Activated CD8-positive, alpha-beta memory T cell treated with anti-CD3 and anti-CD28 coated beads for 48 hours (primary cell): ENCODE measurements at places on chromosomes 3 and 15.

DNA sequence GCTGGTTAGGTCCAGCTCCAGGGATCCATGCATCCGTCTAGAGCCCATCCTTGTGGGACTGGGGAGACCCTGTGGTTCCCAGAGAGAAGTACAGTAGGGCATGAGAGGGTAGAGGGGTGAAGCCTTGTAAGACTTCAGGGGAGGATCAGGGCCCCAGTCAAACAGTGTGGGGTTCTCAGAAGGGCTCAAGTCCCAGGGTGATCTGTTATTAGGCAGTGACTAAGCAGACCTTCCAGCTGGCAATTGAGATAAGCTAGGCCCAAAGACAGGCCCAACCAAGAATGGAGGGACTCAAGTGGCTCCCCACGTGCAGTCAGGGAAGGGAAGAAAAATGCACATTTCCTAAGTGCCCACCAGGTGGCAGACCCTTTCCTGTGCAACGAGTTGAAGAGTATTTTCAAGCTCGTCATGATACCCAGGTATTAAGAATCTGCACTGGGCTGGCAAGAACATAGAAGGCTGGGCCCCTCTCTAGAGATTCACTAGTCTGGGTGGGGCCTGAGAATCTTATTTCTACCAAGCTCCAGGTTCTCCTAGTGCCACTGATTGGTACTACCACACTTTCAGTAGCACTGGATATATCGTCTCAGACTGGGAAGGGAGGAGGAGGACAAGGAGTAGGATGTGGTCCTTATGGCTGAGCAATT is 240.8 kb downstream of the NR1D2 start:
- DNase-seq = no peak

GRCh38 chr3:53236112-53236841 is 19.5 kb downstream of the TKT start:
- DNase-seq = no peak

DNA sequence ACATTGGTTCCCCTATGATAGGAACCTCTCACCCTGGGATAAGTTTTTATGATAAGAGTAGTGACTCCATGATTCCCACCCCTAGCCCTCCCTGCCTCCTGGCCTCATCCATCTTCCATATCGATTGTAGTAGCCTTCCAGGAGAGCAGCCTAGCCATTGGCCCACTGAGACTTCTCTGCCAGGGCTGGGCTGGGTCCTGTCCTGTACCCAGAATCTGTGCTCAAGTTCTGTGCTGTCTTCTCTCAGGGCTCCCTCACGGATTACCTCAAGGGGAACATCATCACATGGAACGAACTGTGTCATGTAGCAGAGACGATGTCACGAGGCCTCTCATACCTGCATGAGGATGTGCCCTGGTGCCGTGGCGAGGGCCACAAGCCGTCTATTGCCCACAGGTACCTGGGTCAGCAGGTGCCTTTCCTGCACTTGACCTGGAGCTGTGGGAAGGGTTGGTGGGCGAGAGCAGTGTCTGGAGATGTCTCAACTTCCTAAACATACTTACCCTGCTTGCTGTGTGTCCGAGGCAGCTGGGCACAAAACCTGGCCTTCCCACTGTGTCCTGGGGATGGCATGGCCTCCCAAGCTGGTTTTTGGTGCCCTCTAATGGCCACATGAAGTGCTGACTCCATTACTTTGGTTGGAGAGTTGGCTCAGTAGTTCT is 16.6 kb upstream of the EXOG start:
- DNase-seq = no peak

GRCh38 chr15:74857082-74857655 is 14.2 kb upstream of the ULK3 start:
- DNase-seq = no peak

- no peak for DNase-seq
These were observed 191.9 kb upstream of the POU1F1 start for GRCh38 chr3:87468235-87468634.

- no peak for DNase-seq
These were observed 23.4 kb downstream of the SLC9A9 start for GRCh38 chr3:143824735-143825385.

DNA sequence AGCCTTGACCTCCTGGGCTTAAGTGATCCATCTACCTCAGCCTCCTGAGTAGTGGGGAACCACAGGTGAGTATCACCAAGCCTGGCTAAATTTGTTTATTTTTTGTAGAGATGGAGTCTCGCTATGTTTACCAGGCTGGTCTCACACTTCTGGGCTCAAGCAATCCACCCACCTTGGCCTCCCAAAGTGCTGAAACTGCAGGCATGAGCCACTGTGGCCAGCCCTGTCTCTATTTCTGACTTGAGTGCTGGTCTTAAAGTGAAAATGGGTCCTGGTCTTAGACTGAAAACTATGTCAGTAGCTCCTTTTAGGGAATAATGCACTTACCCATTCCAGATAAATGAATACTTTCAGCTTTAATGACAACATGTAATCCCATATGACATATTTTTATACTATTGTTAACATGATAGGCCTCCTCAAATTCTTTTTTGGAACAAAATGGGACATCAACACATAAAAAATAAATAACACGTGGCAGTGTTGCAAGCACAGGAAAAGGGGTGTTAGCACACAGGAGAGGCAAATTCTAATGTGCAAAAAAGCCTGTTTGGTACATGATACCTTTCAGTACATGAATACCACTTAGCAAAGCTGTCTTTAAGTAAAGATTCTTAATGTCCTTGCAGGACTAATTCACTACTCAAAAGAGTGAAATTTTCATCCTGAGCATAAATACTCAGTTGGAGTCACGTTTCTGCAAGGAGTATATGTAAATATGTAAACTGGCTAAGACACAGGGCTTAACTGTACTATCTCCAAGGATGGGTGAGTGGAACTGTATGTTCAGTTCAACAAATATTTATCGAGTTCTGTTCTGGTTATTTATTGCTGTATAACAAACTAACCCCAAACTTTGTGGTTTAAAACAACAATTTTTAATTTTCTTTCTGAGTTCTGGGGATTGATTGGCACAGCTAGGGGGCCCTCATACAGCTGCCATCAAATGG is 194.7 kb downstream of the NR1D2 start:
- DNase-seq = no peak

DNA sequence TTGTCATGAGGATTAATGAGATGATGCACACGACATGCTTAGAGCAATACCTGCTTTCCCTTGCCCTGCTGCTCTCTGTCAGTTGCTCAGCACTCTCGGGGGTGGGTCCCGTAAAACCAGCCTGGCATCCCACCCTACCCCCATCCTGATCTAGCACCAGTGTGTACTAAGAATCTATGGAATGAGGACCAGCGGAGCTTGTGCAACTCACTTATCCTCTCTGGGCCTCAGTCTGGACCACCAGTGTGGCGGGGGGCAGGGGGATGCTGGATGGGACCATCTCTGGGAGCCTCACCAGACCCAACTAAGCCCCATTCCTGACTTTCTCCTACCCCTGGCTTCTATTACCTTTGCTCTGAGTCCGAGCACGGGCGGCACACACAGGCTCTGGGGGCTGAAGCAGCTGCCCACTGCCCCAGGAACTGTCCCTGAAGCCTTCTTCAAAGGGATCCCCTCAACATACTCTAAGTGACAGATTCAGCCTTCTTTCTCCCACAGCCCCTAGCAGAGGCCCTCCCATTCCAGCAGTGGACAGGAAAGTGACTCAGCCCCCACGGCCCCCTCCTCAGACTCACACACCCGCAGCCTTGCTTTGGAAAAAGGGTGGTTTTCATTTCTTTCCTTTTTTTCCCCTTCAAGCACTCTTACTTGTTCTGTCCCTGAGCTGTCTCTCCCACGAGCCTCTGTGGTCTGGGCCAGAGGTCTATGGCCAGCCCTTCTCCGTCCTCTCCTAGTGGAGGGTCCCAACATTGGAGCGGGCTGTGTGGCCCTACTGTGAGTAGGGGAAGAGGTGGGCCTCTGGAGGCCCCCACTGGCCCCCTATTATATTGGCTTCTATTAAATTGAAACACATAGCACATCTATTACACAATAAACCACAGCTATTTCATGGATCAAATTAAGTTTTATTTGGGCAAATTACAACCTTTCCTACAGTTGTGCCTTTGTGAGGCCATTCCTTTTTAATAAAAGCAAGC is 100.3 kb downstream of the SMAD6 start:
- no peak for DNase-seq

GRCh38 chr15:27817258-27817657 is 281.9 kb downstream of the OCA2 start:
- no peak for DNase-seq

- no peak for DNase-seq
These were observed 412 bp downstream of the CHDH start for GRCh38 chr3:53845881-53846133.

DNA sequence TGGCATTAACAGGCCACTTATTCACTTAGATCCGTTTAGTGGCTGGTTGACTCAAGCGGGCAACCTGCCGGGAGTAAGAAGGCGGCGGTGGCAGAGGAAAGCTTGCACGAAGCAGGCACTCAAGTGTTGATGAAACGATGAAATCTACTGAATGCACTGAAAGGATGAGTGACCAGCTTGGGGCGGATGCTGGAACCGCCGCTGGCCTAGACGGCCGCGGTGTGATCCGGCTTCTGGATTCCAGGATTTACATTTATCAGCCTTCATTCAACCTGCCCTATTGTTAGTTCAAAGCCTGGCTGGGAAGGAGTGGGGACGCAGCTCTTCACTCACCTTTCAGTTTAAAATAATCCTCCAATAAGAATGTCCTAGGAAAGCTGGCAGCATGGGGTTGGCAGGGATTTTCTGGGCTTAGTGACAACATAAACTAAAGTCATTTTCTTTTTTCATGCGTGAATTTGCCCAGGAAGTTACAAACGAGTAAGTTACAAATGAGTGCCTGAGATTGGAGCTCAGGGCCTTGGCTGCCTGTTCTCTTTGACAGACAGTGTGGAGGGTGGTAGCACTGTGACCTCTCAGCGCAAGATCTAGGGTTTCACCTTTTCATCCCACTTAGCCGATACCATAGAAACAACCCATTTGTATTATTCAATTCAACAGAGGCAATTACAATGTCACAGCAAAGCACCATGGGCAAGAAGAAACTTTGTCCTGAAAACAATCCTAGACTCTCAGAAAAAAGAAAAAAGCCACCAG is 1.1 kb upstream of the PLCH1 start:
- no peak for DNase-seq

DNA sequence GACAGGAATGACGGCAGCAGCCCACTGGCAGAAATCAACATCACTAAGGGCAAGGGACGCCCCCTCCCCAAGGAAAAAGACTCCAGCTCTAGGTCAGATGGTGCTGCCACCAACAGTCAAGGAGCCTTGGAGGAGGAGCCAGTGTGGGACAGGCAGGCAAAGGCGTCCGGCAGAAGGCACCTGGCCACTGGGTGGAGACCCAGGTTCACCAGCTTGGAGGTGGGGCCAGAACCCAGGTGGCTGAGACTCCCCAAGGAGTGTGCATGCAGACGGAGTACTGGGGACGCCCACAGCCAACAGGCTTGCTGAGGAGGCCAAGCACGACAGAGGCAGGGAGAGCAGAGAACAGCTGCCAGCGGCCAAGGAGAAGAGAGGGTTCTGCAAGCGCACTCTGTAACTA is 35.2 kb downstream of the PTPN23 start:
- no peak for DNase-seq

- DNase-seq = no peak
These were observed 90.7 kb downstream of the TMEM266 start for GRCh38 chr15:76150513-76150912.

- no peak for DNase-seq
These were observed 170.0 kb downstream of the NR2F2 start for GRCh38 chr15:96500508-96500907.

DNA sequence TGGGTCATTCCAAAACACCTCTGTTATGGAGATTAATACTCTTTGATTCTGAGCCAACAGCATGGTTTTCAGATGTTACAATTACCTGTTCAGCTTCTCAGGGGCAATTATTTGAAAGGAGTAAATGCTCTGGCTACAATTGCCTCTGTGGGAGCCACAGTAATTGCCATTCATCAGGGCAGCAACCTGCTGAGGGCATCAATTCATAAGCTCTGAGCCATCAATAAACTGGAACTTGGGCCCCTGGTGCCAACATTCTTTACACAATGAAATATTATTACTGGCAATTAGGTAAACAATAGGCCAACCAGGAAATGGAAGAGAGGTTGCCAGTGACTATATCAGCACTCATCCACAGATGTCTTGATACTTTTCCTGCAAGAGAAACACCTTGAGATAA is 660.8 kb downstream of the MECOM start:
- DNase-seq = no peak

GRCh38 chr3:57841818-57842217 is 85.7 kb downstream of the SLMAP start:
- DNase-seq = no peak

DNA sequence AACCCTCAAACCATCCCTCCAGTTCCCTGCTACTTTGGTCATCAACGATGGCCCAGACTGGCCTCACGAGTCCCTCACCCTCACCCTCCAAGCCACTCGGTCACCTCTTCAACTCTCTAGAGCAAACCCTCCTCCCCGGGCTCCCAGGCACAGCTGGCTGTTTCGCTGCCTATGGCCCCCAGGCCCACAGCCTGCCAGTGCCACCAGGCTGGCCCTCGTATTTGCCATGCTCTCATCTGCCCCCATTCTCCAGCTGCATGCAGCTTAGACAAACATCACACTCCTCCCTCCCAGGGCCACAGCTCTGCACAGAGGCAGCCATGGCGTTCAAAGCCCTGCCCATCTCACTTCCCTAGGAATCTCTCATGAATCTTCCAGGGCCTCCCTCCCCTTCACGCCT is 13.8 kb downstream of the RAB43 start:
- DNase-seq = no peak

DNA sequence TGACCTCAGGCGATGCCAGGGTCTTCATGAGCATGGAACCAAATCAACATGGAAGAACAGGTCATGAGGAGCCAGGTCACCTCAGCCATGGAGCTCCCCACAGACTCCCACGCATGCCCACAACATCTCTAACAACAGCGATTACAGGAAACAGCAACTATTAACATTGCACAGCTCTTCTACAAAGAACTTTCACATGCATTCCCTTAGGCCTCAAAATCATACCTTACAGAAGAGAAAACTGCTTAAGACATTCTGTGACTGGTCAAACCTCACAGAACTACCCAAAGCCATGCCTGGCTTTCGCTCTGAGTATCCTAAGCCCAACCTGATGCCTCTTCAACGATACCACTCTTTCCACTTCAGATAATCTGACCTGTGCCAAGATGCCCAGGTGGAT is 117.8 kb downstream of the OXNAD1 start:
- DNase-seq = no peak

DNA sequence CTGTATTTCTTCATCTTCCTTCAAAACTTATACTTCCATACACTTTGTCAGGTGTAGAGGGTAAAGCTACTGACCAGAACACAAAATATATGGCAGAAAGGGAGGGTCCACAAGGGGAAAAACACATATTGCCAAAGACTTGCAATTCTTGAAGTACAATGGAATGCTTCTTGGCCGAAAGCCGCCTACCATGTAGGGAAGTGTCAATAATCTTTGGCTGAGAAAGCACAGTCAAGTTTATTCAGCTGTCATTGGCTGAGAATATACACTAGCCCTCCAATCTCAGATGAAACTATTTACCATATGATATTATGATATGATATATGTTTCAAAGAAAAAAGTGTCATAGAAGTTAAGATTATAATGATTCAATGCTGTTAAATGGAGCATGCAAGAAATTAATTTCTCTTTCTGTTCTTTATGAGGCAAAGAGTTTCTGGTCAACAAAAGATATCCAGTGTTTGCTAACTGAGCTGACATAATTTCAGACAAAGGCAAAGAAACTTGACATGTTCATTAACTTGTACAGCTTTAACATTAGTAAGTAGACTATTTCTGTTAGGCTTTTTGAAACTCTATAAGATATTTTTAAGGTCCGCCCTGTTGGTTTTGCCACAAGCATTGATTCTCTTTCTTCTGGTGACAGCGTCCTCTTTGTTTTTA is 89.0 kb upstream of the LPP start:
- DNase-seq = no peak
